Neural crest cell (in vitro differentiated cells): ENCODE measurements at places on chromosomes 2 and 18. TPM values are rescaled to one million over a fixed set of nuclear protein-coding genes. Genes with fewer than 3 reads are reported as not detected.

Gene TXNDC2
- not detected in 2 replicates for total RNA-seq

Gene MFSD2B
- 0.47 and 0.61 TPM in 2 replicates for total RNA-seq

Gene COL3A1
- total RNA-seq = 13.2 and 14.9 TPM in 2 replicates

Gene RAB27B
- 0.25 and 0.44 TPM in 2 replicates for total RNA-seq

Gene HMSD
- 8.5 and 10.0 TPM in 2 replicates for total RNA-seq

Gene DCDC2C
- not detected in 2 replicates for total RNA-seq

Gene RNF152
- 7.5 and 8.4 TPM in 2 replicates for total RNA-seq

Gene KCNJ13
- not detected in 2 replicates for total RNA-seq

Gene HRH4
- total RNA-seq = 0.07 TPM in 1 of 2 replicates, not detected in the other

Gene PCARE
- not detected in 2 replicates for total RNA-seq

Gene PLEKHB2
- 44.6 and 44.9 TPM in 2 replicates for total RNA-seq

Gene MYO5B
- total RNA-seq = 0.25 and 0.40 TPM in 2 replicates

Gene TNS1
- 11.3 and 14.5 TPM in 2 replicates for total RNA-seq

Gene INHBB
- total RNA-seq = 0.14 and 0.49 TPM in 2 replicates

Gene DTNB
- total RNA-seq = 28.9 and 29.5 TPM in 2 replicates

Gene LOXL3
- 28.3 and 30.2 TPM in 2 replicates for total RNA-seq

Gene CNTNAP5
- total RNA-seq = 0.56 and 1.1 TPM in 2 replicates

Gene GPR75
- total RNA-seq = 4.5 and 4.7 TPM in 2 replicates

Gene RAB3GAP1
- total RNA-seq = 30.7 and 32.0 TPM in 2 replicates

Gene ZNF521
- 86.1 and 87.9 TPM in 2 replicates for total RNA-seq

Gene PSMA8
- total RNA-seq = not detected in 2 replicates
